SJCRH30 (cell line): ENCODE measurements at places on chromosomes 1 and 21.
A peak's percentile ranks its signal among the peaks of the same experiment; 100 is the strongest.

DNA sequence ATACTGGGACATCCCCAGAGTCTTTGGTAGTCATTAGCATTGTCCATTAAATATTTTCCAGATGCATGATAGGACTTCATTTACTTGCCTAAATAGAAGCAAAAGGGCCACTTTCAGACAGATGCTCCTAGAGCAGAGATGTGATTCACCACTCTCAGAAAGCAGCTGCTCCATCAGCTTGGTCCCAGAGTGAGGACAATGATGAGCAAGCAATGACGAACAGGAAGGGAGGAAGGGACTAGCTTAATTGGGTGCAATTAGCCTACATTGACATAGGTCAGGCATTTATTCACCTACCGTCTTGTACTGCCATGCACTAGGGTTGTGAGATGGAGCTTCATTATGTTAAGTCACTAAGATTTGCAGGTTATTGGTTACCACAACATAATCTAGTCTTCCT, 85.1 kb upstream of the PLXNA2 start:
- no peak for DNase-seq

DNA sequence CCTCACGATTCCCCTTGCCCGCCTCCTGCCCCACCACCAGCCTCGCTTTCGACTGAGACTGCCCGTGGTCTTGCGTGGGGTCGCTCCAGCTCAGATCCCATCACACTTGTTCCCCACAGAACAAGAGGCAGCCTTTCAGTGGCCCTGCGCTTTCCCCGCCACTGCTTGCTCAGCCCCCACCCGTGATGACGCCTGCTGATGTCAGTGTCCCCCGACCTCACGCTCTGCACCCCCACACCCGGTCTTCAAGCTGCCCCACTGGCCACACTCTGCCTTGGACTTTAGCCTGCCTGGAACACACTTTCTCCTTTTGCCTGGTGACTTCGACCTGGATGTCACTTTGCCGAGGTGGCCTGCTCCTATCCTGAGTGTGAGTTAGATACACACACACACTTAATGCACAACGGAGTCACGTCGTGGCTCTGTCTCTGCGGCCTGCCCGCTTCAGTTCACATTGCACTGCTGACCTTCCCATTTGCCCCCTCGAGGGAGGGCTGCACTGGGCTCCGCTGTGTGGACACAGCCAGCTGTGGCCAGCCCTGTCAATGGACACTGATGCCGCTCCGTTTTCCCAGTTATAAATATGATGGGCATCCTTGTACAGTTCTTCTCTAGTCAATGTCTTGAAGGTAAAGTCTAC, 13.0 kb downstream of the AGPAT3 start:
- DNase-seq, result no peak

- DNase-seq, result no peak
Measured at GRCh38 chr1:222084996-222085395, 343.1 kb upstream of the DUSP10 start.

GRCh38 chr1:19644681-19645410, 735 bp downstream of the NBL1 start:
- peak; percentile 28 for DNase-seq

GRCh38 chr1:37012226-37012625, 22.1 kb downstream of the GRIK3 start:
- DNase-seq, result no peak

DNA sequence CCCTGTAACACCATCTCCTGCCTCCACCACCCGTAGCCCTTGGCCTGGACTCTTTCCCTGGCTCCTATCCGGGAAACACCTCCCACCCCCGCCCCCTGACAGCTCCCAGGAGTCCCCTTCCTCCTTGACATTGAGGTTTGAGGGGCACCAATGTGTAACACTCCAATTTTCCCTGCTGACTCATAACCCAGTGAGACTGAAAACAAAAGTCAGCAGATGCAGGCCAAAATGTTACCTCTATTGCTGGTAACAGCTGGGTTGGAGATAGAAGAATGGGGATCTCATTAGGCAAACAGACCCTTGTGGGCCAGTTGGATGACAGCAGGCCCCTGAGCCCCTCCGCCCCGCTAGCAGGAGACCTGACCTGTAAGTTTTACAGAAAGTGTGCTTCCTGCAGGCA, 237.2 kb downstream of the KAZN start:
- no peak for DNase-seq

DNA sequence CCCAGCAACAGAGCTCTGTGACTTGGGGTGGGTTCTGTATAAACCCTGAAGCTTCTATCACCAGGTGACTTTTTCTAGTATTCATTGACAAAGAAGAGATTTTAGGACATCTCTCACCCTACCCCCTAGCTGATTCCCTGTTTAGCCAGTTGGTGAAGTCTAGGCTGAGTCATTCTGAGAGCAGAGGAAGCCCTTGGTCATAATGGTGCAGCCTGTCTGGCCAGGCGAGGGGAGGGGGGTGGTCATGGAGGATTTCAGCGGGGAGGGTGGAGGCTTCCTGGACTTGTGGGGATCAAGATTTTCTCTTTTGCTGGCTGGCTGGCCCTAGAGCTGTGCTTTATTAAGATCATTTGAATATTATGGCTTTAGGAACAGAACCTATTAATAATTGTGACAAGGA, 262.6 kb downstream of the CAMTA1 start:
- DNase-seq, result no peak

DNA sequence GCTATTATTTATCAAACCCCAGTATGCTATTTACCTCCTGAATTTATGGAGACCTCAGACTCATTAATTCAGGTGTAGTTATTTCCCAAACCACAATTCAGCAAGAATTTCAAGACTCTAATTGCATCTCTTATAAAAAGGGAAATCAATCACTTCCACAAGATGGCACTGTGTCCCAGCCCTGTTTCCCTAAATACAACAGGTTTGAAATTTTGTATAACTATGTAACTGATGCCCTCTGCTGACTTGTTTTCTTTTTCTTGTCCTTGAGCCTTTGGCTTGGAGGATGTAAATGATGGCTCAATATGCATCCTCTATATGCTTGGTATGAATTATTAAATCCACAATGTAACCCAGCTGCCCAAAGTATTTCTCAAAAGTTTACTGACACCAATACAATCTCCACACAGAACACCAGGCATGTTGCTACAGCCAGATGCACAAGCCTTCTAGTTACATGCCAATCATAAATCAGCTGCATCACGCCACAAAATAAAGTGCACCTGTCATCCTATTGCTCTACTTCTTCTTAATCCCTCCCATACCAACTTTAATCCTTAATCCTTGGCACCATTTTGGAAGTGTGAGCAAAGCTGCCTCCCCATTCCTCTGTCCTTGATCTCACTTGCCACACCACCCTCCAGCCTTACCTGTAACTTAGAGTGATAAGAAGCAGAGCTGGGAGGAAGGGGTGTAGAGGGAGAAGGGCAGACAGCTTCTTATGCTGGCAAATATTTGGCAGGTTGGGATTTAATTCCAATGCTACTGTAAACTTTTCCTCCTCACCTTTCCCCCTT, 9.0 kb downstream of the C1orf105 start:
- peak; percentile 35 for DNase-seq

DNA sequence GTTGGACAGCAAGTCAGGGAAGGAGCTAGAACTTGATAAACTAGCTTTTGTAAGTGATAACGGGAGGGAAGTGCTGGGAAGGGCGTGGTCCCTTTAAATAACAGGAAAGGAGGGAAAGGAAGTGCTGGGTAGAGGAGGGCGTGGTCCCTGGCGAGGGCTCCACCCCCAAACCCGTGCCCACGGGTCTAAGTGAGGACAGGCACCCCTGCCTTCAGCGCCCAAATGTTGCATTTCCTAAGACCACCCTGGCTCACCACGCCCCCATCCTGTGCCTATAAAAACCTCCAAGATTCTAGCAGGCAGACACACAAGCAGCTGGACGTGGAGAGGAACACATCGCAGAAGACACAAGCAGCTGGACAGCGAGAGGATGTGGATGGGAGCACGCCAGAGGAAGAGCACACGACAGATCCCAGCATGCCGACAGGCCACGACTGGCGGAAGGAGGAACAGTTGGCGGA, 58.5 kb downstream of the PALMD start:
- no peak for DNase-seq

GRCh38 chr1:71224741-71225377, 144.0 kb upstream of the ZRANB2 start:
- no peak for DNase-seq

GRCh38 chr1:184222652-184223052, 164.2 kb upstream of the C1orf21 start:
- DNase-seq, result peak; percentile 67

- DNase-seq, result no peak
Measured at GRCh38 chr21:27614231-27614630, 647.3 kb upstream of the ADAMTS5 start.

DNA sequence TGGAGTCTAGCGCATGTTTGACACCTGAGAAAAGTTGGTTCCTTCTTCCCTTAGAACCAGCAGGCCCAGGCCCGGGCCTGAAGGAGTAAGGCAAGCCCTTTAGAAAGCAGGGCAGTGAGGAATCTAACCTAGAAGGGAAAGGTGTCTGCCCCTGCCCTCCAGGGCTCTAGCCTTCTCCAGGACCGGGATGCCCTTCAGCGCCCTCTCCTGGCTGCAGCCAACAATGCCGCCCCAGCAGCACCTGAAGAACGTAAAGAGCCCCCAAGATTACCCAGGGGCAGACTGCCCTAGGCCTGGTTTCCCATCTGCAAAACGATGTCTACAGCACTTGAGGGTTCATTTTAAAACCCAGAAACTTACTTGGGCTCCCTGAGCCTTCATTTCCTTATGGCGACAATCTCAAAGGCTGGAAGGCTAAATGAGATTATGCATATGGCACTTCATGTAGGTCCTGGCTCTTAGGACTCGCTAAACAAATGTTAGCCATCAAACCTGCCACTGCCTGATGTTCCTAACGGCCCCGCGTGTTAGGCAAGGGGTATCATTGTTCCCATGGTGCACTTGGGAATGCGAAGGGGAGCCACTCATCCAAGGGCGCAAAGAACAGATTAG, 106.7 kb upstream of the KLHDC7A start:
- DNase-seq, result peak; percentile 19

GRCh38 chr1:9505143-9505542, 34.1 kb upstream of the SLC25A33 start:
- no peak for DNase-seq

DNA sequence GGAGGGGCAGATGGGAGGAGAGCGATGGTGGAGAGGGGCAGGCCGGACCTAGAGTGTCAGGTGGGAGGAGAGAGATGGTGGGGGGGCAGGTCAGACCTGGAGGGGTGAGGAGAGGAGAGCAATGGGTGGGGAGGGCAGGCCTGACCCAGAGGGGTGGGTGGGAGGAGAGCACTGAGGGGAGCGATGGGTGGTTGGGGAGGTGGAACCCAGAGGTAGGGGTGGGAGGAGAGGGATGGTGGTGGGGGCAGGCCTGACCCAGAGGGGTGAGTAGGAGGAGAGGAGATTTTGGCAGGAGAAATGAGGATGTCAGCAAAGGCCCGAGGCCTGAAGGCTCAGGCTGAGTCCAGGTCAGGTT, 157.3 kb upstream of the VAMP3 start:
- DNase-seq, result no peak
